ENCODE measurements at places on chromosomes 11 and 22. TPM values are rescaled to one million over a fixed set of nuclear protein-coding genes. Genes with fewer than 3 reads are reported as not detected.

RAB30 gene
- 44.1 TPM for total RNA-seq

CELSR1 gene
- total RNA-seq = 2.3 TPM

BATF2 gene
- total RNA-seq = 2.5 TPM

ARHGAP20 gene
- 3.5 TPM for total RNA-seq

TMEM25 gene
- 20.7 TPM for total RNA-seq

KCNE3 gene
- total RNA-seq = 12.5 TPM

PLAAT2 gene
- not detected for total RNA-seq

YAP1 gene
- total RNA-seq = 393 TPM

GRCh38 chr11:3843326-3843725 lies 2.6 kb upstream of the RHOG start:
- no peak overlapping the region for H3K4me3 ChIP-seq
- no peak overlapping the region for H3K27ac ChIP-seq
- H3K4me1 ChIP-seq = no peaks in the 10 kb centered on the region
- no peaks in the 10 kb centered on the region for H3K36me3 ChIP-seq

DNA sequence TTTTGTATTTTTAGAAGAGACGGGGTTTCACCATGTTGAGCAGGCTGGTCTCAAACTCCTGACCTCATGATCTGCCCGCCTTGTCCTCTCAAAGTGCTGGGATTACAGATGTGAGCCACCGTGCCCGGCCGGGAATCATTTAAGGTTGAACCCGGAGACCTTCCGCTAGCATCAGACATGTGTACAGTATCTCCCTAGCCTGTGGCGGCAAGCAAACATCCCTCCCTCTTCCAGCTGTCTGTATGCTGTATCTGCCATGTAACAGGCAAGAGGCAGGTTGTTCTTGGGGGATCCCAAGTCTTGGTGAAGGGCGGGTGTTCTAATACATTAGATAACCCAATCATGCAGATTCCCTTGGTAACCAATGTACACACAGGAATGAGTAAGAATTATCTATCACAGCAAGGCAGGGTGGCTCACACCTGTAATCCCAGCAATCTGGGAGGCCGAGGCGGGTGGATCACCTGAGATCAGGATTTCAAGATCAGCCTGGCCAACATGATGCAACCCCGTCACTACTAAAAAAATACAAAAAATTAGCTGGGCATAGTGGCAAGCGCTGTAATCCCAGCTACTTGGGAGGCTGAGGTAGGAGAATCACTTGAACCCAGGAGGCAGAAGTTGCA lies 58.1 kb upstream of the RBFOX2 start:
- no peaks in the 10 kb centered on the region for H3K27me3 ChIP-seq
- H3K4me1 ChIP-seq = no peaks in the 10 kb centered on the region
- H3K4me3 ChIP-seq = no peak overlapping the region
- H3K36me3 ChIP-seq = no peaks in the 10 kb centered on the region
- H3K27ac ChIP-seq = no peak overlapping the region

DNA sequence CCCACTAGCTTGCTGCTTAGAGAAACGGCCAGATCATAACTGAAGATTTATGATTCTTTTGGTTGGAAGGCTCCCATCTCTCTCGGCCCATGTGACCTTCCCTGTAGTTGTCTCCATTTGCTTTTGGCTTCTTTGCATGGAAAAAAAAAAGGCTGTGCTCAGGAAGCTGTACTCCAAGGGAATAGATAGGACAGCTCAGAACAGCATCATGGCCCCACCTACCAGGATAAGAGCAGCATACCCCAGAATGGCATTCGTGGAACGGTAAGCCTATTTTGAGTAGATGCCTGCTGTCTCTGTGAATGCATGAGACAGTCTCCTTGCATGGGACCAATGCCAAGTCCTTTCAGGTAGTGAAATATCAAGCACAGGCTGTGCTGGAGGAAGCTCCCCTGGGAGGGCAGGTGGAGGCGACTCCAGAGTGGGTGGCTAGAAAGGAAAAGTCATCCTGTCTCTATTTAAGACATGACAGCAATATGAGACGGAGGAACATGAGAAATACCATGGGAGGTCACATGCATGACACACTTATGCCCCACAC lies 94.1 kb upstream of the AMOTL1 start:
- no peak overlapping the region for H3K27ac ChIP-seq
- H3K4me1 ChIP-seq = peaks cover 7% of the 10 kb centered on the region
- no peaks in the 10 kb centered on the region for H3K27me3 ChIP-seq
- DNase-seq = no peak
- no peak overlapping the region for H3K4me3 ChIP-seq

- no peaks in the 10 kb centered on the region for H3K27me3 ChIP-seq
- no peak within 1 kb of the TSS for H3K27ac ChIP-seq
- DNase-seq = no peak
- no peak within 1 kb of the TSS for H3K4me3 ChIP-seq
- H3K4me1 ChIP-seq = no peaks in the 10 kb centered on the region
- no peaks in the 10 kb centered on the region for H3K36me3 ChIP-seq
These were observed at the start of gene CNGA4 for GRCh38 chr11:6238902-6239301. CNGA4 (plus strand) TSS chr11:6239089; CDS start chr11:6239207, 118 bp downstream.

- DNase-seq = no peak
- no peaks in the 10 kb centered on the region for H3K4me1 ChIP-seq
- H3K4me3 ChIP-seq = no peak overlapping the region
- peak overlapping the region; percentile 4 for H3K27ac ChIP-seq
These were observed 818.9 kb downstream of the BRD1 start for GRCh38 chr22:49008682-49009235.

DNA sequence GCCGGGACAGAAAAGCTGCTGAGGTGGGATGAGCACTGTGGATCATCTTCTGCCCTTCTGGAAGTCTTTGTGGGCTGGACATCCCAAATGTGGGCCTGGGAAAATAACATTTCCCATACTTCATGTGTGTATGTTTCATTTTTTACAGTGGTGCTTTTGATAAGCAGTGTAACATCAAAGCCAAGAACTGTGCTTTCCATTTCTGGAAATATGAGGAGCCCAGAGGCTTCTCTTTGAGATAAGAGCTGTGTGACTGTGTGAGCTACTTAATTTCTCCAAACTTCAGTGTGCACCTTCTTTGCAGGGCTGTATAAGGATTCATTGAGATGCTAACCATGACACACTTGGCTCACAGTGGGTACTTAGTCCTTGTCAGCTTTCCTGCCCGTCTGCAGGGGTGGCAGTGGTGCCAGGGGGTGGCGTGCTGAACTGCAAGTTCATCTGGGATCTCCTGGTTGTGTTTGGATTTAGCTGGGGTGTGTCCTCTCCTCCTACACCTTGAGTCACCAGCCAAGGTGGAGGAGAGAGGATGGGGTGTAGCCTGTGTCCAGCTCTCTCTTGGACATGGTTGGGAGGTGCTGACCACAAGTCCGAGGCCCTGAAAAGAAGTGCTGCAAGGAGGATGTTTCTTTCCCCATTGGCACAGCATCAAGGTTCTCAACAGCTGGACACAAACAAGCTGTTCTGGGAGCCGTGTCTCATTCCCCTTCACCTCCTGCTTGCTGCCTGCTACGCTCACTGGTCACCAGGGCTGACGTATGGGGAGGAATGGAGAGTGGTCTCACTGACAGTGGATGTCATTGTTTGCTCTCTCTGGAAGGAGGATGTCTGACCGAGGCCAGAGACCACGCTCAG lies 139.4 kb downstream of the TEAD1 start:
- no peak overlapping the region for H3K4me3 ChIP-seq
- no peaks in the 10 kb centered on the region for H3K4me1 ChIP-seq
- no peaks in the 10 kb centered on the region for H3K27me3 ChIP-seq
- no peak for DNase-seq
- H3K36me3 ChIP-seq = no peaks in the 10 kb centered on the region

DNA sequence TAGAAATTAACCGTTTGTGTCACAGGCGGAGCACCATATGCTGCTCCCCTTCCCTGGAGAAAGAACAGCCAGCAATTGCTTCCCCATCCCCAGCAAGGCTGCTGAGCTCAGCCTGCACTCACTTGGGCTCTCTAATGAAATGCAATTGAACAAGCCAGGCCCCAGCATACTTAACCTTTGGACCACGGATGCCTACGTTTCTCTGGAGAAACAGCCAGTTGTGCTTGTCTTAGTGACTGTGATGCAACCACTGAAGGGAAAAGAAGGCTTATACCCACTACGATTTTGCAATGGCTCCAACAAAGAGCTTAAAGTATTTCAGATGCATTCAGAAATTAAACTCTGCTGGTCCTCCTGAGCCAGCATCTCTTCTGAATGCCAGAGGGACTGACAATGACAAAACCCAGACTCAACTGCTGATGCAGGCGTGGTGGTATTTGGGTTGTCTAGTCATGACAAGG lies 51.3 kb upstream of the SESN3 start:
- DNase-seq = no peak
- no peak overlapping the region for H3K4me3 ChIP-seq
- H3K27ac ChIP-seq = no peak overlapping the region
- no peaks in the 10 kb centered on the region for H3K27me3 ChIP-seq

DNA sequence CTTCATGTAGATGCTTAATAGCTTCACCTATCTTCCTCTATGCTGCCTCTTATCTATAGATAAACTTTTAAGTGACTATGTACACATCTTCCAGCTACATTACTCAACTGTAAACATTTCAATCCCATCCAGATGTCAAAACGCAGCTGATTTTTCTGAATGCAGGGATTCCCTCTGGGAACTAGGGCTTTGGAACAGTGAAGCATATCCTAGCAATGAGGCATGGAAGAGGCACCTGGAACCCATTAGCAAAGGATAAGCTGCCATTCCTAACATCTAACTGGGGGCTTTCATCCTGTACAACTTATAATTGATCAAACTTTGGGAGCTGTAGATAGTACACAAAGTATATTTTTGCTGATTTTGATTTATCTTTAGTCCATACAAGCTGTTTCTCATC lies 40.8 kb upstream of the OPCML start:
- H3K4me1 ChIP-seq = no peaks in the 10 kb centered on the region
- no peak overlapping the region for H3K27ac ChIP-seq
- H3K4me3 ChIP-seq = no peak overlapping the region
- H3K36me3 ChIP-seq = no peaks in the 10 kb centered on the region
- H3K27me3 ChIP-seq = no peaks in the 10 kb centered on the region

GRCh38 chr11:15775015-15775541 lies 581.3 kb downstream of the SOX6 start:
- H3K27ac ChIP-seq = peak overlapping the region; percentile 56
- H3K4me1 ChIP-seq = peaks cover 5% of the 10 kb centered on the region
- DNase-seq = no peak

- H3K27ac ChIP-seq = no peak overlapping the region
- no peak overlapping the region for H3K4me3 ChIP-seq
- H3K36me3 ChIP-seq = no peaks in the 10 kb centered on the region
- no peaks in the 10 kb centered on the region for H3K4me1 ChIP-seq
- H3K27me3 ChIP-seq = no peaks in the 10 kb centered on the region
These were observed 36.4 kb downstream of the WEE1 start for GRCh38 chr11:9609841-9610240.

DNA sequence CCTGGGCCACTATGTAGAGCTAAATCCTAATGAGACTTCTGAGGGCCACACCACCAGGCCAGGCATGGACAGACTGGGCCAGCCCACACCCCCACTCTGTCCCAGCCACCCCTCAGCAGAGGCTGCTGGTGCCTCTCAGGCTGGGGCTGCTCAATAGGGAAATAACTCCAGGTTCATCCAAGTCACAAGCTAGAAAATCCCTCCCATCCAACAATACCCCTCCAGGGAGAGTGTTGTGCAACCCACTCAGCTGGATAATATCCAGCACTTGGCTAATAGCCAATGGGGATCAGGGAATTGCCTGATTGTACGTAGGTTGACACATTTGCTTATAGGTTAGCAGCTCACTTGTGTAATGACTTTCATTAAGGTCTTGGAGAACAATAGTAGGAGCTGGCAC lies 64.1 kb upstream of the WNT11 start:
- no peak overlapping the region for H3K4me3 ChIP-seq
- no peaks in the 10 kb centered on the region for H3K4me1 ChIP-seq
- no peak for DNase-seq
- no peaks in the 10 kb centered on the region for H3K36me3 ChIP-seq

GRCh38 chr11:112655371-112655770 lies 305.8 kb upstream of the NCAM1 start:
- H3K36me3 ChIP-seq = no peaks in the 10 kb centered on the region
- no peak overlapping the region for H3K27ac ChIP-seq
- H3K4me3 ChIP-seq = no peak overlapping the region
- peak; percentile 81 for DNase-seq
- H3K27me3 ChIP-seq = no peaks in the 10 kb centered on the region

DNA sequence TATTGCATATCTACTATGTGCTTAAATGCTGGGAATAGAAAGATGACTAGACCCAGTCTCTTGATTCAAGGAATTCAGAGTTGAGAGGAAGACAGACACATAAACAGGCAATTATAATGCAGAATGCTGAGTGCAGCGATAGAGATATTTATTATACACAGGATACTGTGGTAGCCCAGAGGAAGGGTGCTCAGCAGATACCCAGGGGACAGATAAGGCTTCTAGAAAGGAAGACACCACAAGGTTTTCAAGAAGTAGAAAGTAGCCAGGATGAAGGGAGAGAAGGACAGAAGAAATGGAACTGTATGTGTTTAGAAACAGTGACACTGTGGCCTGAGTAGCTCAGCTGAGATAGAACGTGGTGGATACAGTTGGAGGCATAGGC lies 79.4 kb upstream of the NNMT start:
- H3K4me1 ChIP-seq = peaks cover 5% of the 10 kb centered on the region
- H3K36me3 ChIP-seq = peaks cover 2% of the 10 kb centered on the region
- no peaks in the 10 kb centered on the region for H3K27me3 ChIP-seq
- H3K27ac ChIP-seq = no peak overlapping the region
- no peak overlapping the region for H3K4me3 ChIP-seq
- DNase-seq = no peak

GRCh38 chr11:102436976-102437375 lies 15.6 kb downstream of the TMEM123 start:
- no peak overlapping the region for H3K4me3 ChIP-seq
- H3K36me3 ChIP-seq = no peaks in the 10 kb centered on the region
- no peaks in the 10 kb centered on the region for H3K27me3 ChIP-seq
- no peak overlapping the region for H3K27ac ChIP-seq
- DNase-seq = no peak
- no peaks in the 10 kb centered on the region for H3K4me1 ChIP-seq

DNA sequence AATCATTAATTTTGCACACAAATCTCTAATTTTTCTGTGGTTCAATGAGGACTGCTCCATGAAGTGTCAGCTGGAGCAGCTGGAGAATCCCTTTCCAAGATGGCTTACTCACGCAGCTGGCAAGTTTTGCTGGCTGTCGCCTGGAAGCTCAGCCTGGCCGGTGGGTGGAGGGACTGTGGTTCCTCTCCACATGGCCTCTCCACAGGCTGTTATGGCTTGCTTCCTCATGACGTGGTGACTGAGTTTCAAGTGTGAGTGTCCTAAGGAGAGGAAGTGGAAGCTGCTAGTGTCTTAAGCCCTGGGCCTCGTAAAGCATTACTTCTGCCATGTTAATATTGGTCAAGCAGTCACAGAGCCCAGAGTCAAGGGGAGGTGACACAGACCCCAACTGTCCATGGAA lies 14.0 kb upstream of the NRIP3 start:
- no peak overlapping the region for H3K27ac ChIP-seq
- no peaks in the 10 kb centered on the region for H3K4me1 ChIP-seq
- peaks cover 2% of the 10 kb centered on the region for H3K27me3 ChIP-seq
- H3K36me3 ChIP-seq = no peaks in the 10 kb centered on the region
